Activated naive CD8-positive, alpha-beta T cell treated with anti-CD3 and anti-CD28 coated beads for 36 hours (primary cell): ENCODE measurements at places on chromosomes 6 and 20. TPM values are rescaled to one million over a fixed set of nuclear protein-coding genes. Genes with fewer than 3 reads are reported as not detected.

GATA5 gene
- not detected for total RNA-seq

TREM2 gene
- total RNA-seq = not detected

CLPSL1 gene
- not detected for total RNA-seq

LMBRD1 gene
- 15.2 TPM for total RNA-seq

SRSF12 gene
- total RNA-seq = 0.74 TPM

MMP24OS gene
- 27.2 TPM for total RNA-seq

CYP39A1 gene
- not detected for total RNA-seq

CLPSL2 gene
- not detected for total RNA-seq

GRCh38 chr20:18388860-18389259, 78.0 kb downstream of the DZANK1 start:
- H3K27me3 ChIP-seq = no peaks in the 10 kb centered on the region
- no peaks in the 10 kb centered on the region for H3K4me1 ChIP-seq
- peaks cover 2% of the 10 kb centered on the region for H3K36me3 ChIP-seq
- H3K27ac ChIP-seq = no peak overlapping the region

- H3K4me1 ChIP-seq = no peaks in the 10 kb centered on the region
- DNase-seq = no peak
- no peak overlapping the region for H3K27ac ChIP-seq
- no peaks in the 10 kb centered on the region for H3K27me3 ChIP-seq
- H3K4me3 ChIP-seq = no peak overlapping the region
- peaks cover 55% of the 10 kb centered on the region for H3K36me3 ChIP-seq
These were observed 120.4 kb downstream of the RNGTT start for GRCh38 chr6:88843040-88843439.

GRCh38 chr6:92706976-92707375, 712.4 kb downstream of the EPHA7 start:
- no peaks in the 10 kb centered on the region for H3K27me3 ChIP-seq
- H3K4me1 ChIP-seq = no peaks in the 10 kb centered on the region
- H3K4me3 ChIP-seq = no peak overlapping the region
- no peak overlapping the region for H3K27ac ChIP-seq

DNA sequence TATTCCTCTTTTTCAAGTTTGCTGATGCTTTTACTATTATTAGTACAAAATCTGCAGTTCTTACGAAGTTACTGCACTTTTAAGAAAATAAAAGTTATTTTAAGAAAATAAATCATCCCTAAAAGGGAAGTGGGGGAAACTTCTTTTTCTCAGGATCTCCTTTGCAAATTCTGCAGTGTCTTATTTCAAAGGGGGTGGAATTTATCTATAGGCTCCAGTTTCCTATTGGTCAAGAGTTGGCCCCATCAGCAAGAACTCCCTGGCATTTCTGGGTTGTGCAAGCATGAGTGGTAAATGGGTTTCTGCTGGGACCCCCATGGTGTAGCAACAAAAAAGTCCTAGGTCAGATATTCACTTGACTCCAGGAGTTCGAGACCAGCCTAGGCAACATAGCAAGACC, 136.3 kb upstream of the PRDM1 start:
- peaks cover 16% of the 10 kb centered on the region for H3K27me3 ChIP-seq
- H3K27ac ChIP-seq = no peak overlapping the region
- H3K36me3 ChIP-seq = no peaks in the 10 kb centered on the region
- H3K4me3 ChIP-seq = no peak overlapping the region
- no peak for DNase-seq

- H3K36me3 ChIP-seq = no peaks in the 10 kb centered on the region
- no peak for DNase-seq
- peaks cover 13% of the 10 kb centered on the region for H3K27me3 ChIP-seq
- no peaks in the 10 kb centered on the region for H3K4me1 ChIP-seq
- H3K27ac ChIP-seq = no peak overlapping the region
These were observed 16.7 kb downstream of the SLC13A3 start for GRCh38 chr20:46634528-46634927.

- H3K4me1 ChIP-seq = peaks cover 13% of the 10 kb centered on the region
- peaks cover 76% of the 10 kb centered on the region for H3K27me3 ChIP-seq
- DNase-seq = peak; percentile 16
- H3K4me3 ChIP-seq = peak overlapping the region; percentile 38
- H3K36me3 ChIP-seq = no peaks in the 10 kb centered on the region
These were observed 1.3 kb upstream of the CNR1 start for GRCh38 chr6:88167352-88167937.

DNA sequence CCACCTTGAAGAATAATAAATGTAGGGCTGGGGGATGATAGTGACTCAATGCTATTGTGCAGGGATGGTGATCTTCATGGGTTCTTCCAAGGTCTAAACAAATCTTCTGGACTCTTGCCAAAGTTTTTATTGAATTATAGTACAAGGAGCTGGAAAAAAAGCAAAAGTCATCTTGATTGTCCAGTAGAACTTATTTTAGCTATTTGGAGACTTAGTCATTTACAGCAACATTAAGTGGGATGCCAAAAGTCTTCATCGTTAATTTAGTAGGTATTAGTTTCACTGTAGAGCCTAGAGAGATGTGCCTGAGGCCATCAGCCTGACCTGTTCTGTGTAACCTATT, 212.9 kb upstream of the TBX18 start:
- no peaks in the 10 kb centered on the region for H3K27me3 ChIP-seq
- H3K27ac ChIP-seq = no peak overlapping the region
- no peak overlapping the region for H3K4me3 ChIP-seq
- H3K4me1 ChIP-seq = no peaks in the 10 kb centered on the region

GRCh38 chr6:142914937-142915697, 29.9 kb downstream of the HIVEP2 start:
- H3K4me1 ChIP-seq = peaks cover 82% of the 10 kb centered on the region
- no peak for DNase-seq
- H3K4me3 ChIP-seq = peak overlapping the region; percentile 42
- peaks cover 57% of the 10 kb centered on the region for H3K36me3 ChIP-seq
- peak overlapping the region; percentile 100 for H3K27ac ChIP-seq

DNA sequence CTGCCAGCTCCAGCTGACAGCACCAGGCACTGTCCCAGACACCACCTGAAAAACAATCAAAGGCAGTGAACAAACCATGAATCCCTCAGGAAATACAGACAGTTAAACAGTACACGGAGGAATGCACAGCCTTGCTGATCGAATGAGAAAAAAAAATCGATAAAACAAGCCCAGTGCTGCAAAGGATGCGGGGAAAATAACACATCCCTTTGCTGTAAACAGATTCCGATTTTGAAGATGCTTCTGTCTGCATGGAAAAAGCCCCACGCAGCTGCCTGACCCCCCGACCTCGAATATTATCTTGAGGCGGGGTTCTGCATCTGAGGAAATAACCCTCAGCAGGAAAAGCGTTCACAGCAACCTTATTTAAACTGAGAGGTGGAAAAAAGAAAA, 43.9 kb downstream of the RBM38 start:
- no peak overlapping the region for H3K27ac ChIP-seq
- peaks cover 44% of the 10 kb centered on the region for H3K4me1 ChIP-seq
- no peaks in the 10 kb centered on the region for H3K27me3 ChIP-seq

DNA sequence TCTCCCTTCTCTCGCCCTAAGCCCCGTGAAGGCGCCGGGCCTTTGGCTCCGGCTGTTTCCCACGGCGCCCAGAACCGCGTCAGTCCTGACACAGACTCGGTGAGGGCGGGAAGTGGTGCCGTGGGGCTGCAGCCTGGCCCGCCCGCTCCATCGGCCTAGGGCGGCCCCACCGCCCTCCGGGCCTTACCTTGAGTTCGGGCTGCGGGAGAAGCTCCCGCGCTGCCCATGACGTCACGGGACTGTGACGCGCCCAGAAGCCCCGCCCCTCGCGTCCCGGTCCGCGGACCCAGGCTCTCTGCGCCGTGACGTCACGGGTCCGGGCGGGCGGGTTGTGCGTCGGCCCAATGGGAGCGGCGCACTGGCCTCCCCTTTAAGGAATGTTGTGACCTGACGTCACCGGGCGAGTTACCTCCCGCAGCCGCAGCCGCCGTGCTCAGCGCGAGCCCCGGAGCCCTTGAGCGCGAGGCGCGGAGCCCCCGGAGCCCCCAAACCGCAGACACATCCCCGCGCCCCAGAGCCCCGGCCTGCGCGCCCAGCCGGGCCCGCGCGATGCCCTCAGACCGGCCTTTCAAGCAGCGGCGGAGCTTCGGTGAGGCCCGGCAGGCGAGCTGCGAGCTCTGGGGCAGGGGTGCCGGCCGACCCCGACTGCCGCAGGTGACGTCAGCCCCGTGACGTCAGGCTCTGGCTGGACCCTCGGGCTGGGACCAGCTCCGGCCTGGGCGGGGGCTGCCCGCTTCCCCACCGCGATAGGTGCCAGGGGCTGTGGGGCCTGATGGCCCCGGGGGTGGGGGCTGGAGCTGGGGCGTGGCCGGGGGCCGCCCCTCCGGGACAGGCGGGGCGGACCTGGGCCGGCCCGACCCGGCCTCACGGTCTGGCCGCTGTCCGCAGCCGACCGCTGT, at the start of gene MAP1LC3A:
Gene MAP1LC3A (plus strand): TSS at position 399 of the 899 bp plus-strand sequence. CDS start 151 bp downstream, at position 550.
- peak within 1 kb of the TSS; percentile 79 for H3K4me3 ChIP-seq
- H3K36me3 ChIP-seq = peaks cover 3% of the 10 kb centered on the region
- H3K27ac ChIP-seq = peak within 1 kb of the TSS; percentile 75
- peaks cover 4% of the 10 kb centered on the region for H3K4me1 ChIP-seq
- no peaks in the 10 kb centered on the region for H3K27me3 ChIP-seq

DNA sequence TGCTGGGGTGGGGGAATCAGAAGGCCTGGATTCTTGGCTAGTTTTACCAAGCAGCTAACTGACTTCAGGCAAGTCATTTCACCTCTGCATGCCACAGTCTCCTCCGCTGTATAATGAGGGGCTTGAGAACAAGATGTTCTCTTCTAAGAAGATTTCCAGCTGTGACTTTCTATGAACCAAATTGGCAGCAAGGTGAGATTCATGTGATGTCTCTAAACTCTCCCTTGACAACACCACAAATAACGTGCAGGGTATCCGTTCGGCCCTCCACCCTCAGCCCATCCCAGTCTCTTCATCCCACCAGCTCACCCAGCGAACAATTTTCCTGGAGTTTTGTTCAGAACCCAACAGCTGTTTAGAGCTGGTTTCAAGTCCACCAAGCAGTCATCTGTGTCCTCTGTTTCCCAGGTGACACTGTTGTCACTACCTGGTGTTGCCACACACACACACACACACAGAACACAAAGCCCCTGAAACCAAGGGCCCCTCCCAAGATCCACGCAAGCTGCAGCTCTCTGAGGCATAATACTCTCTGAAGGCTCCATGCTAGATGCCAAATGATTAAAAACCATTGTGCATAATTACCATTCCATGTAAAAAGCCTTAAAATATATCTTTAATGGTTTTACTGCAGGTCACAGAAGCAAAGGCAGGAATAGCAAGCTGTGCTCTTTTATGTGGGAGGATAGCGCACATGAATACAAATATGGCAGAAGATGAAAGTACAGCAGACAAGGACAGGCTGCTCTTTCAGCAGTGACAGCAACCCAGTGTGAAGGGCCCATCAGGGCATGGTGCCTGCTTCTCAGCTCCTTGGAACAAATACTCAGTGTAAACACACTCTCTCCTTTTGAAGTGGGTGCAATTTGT, 48.2 kb downstream of the ARHGAP18 start:
- H3K36me3 ChIP-seq = no peaks in the 10 kb centered on the region
- no peak for DNase-seq
- no peak overlapping the region for H3K27ac ChIP-seq
- peaks cover 5% of the 10 kb centered on the region for H3K4me1 ChIP-seq
- no peak overlapping the region for H3K4me3 ChIP-seq

DNA sequence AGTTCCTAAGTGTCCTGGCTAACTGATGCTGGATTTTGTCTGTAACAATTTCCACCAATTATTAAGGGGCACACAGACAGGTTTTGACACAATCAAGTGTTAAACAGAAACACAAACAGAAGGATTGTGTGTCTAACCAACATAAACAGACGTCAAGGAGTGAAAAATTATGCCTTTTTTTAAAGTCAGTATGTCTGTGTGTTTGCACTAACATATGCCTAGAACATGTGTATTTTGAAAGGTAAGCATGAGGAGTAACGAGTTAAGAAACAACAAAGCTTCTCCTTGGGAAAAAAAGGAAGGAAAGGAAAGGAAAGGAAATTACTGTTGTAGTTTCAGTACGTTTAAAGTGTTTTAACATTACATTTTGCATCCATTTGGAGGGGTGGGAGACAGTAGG, 466.3 kb upstream of the ID4 start:
- no peak for DNase-seq
- no peaks in the 10 kb centered on the region for H3K36me3 ChIP-seq
- H3K27me3 ChIP-seq = no peaks in the 10 kb centered on the region
- no peak overlapping the region for H3K27ac ChIP-seq

GRCh38 chr20:19789446-19789845, 31.4 kb downstream of the RIN2 start:
- H3K4me1 ChIP-seq = peaks cover 3% of the 10 kb centered on the region
- H3K27ac ChIP-seq = no peak overlapping the region
- H3K36me3 ChIP-seq = no peaks in the 10 kb centered on the region
- peaks cover 18% of the 10 kb centered on the region for H3K27me3 ChIP-seq
- no peak overlapping the region for H3K4me3 ChIP-seq
- DNase-seq = no peak

DNA sequence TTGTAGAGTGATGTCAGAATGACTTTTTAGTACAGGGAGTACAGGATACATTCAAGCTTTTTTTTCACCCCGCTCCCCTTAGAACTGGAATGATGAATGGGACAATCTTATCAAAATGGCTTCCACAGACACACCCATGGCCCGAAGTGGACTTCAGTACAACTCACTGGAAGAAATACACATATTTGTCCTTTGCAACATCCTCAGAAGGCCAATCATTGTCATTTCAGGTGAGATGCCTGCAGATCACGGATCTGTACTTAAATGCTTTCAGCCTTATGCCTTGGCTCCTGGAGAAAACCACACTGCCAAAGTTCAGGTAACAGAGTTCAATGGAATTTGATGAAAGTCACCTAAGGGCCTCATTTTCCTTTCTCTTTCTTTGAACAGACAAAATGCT, 8.5 kb downstream of the TNFAIP3 start:
- no peak for DNase-seq
- peaks cover 97% of the 10 kb centered on the region for H3K36me3 ChIP-seq
- H3K27ac ChIP-seq = peak overlapping the region; percentile 91
- peaks cover 72% of the 10 kb centered on the region for H3K4me1 ChIP-seq
- peak overlapping the region; percentile 100 for H3K4me3 ChIP-seq
- H3K27me3 ChIP-seq = no peaks in the 10 kb centered on the region

DNA sequence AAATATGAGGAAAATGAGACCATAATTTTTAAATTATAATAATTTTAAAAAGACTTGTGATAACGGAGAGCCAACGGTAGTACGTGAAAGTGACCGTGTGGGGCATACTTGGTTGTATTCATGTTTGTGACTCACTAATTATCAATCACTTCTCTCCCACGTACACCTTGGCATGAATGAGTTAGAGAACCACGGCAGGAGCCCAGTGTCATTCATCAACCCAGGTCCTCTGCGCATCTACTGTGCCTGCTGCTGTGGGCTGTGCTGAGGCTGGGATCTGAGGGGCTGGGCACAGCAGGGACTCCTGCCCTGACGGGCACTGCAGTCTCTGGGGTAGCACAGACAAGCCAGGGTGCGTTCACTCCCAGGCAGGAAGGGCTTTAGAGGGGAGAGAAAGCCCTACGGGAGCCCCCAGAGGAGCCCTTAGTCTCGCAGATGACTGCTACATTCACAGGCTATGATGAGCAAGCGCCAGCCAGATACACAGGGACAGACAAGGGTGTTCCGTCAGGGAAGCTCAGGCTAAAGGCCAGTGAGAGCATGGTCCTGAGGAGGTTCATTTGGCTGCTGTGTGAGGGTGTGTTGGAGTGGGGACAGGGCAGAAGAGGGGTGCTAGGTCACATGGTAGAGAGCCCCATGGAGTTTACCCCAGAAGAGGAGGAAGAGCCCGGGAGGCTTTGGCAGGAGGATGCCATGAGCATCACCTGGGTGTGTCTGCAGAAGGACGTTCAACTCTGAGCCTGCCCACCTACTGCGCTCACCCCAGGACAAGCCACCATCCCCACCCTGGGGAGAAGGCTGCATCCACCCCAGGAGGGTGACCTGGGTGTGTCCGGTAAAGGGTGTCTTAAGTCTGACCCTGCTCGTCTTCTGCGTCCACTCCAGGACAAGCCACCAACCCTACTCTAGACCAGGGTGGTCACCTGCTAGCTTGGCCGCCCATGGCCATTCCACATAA, 8.2 kb upstream of the RPS6KA2 start:
- H3K27me3 ChIP-seq = peaks cover 56% of the 10 kb centered on the region
- no peak for DNase-seq
- H3K27ac ChIP-seq = no peak overlapping the region
- no peaks in the 10 kb centered on the region for H3K36me3 ChIP-seq
